Lower leg skin (tissue), 4 donors: ENCODE measurements at places on chromosomes 6 and 20.
A peak's percentile ranks its signal among the peaks of the same experiment; 100 is the strongest.

- DNase-seq, result peak; percentile 29
These were observed 654 bp downstream of the FAM8A1 start for GRCh38 chr6:17600527-17601385.

- no peak for DNase-seq
These were observed 101.5 kb downstream of the TMEM242 start for GRCh38 chr6:157221817-157222175.

DNA sequence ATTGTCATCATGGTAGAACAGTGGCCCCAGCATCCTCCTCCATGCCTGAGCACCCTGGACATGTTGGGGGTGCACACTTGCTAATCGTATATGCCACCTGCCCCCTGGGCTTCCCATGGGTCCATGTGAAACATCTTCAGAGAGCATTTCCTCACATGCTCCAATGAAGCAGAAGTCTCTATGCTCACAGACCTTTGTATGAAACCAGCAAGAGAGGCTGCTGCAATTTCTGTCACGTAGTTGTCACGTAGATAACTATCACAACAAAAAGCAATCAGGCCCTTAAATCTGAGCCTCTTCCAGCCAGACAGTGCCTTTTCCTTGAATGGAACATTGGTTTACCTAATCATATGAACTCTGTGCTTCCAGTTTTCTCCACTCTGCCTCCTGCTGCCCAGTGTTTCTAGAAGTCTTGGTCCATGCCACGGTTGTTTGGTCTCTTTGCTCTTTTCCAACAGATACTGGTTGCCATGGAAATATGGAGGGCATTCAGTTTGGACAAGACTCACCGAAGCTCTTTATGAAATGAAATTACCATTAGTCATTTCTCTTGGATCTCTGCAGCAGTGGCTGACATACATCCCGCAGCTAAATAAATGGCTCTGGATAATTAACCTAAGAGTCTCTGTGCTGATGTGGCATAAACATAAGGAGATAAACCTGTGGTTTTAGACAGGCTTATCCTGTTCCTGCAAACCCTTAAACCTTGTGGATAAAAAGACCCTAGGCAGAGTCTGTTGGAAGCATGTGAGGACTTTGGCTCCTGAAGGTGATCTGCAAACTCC, 172.8 kb upstream of the SYNDIG1 start:
- no peak for DNase-seq

GRCh38 chr20:15164726-15165125, 827.3 kb upstream of the FLRT3 start:
- no peak for DNase-seq

DNA sequence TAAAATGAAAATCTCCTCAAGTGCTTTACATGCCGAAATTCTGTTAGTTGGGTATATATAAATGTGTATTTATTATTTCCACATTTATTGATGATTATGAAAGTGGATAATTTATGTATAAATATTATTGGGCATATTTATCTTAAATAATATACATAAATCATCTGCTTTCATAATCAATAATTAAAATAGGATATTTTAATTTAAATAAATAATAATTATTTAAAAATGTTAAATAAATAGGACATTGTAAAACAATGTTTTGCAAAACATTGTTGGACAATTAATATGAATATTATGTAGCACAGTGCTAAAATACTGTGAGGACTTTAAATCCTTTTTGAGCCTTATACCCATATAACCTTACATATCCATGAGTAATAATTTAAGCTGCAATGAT, 786.5 kb upstream of the CITED2 start:
- DNase-seq, result no peak

DNA sequence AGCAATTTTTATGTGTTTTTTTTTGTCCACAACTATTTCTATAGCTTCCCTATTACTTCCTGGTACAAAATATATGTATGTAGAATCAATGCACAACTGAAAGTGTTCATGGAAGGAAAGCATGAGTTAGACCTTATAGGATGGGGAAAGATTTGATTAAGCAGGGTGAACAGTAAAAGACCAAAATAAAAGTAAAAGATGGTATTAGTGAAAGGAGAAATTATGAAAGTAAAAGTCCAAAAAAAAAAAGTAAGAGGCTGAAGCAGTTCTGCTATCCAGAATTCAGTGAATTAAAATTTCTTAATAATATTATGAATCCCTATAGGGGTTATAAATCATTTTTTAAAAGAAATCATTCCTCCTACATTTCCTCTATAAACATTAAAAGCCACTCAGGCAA, 114.3 kb downstream of the EPHA7 start:
- no peak for DNase-seq

GRCh38 chr6:54214286-54214685, 94.0 kb upstream of the TINAG start:
- DNase-seq, result no peak

- DNase-seq, result no peak
These were observed 904 bp downstream of the B3GALT4 start for GRCh38 chr6:33277663-33278391.

DNA sequence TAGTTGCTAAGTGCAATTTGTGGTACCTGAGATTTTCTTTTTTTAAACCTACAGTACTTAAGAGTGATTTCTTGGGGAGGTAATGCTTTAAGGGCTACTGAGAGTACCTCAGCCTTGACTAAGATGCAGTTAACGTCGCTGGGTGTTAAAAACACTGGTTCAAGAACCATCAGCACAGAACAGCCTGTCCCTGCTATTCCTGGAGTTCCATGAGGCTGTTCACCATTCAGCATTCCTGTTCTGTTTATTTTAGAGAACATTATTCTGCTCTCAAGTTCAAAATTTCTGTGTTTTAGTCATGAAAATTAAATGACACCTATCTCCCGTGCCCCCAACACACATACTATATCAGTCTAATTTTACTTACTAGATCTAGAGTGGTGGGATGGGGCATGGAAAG, 1.7 kb upstream of the PRELID3B start:
- DNase-seq, result no peak

DNA sequence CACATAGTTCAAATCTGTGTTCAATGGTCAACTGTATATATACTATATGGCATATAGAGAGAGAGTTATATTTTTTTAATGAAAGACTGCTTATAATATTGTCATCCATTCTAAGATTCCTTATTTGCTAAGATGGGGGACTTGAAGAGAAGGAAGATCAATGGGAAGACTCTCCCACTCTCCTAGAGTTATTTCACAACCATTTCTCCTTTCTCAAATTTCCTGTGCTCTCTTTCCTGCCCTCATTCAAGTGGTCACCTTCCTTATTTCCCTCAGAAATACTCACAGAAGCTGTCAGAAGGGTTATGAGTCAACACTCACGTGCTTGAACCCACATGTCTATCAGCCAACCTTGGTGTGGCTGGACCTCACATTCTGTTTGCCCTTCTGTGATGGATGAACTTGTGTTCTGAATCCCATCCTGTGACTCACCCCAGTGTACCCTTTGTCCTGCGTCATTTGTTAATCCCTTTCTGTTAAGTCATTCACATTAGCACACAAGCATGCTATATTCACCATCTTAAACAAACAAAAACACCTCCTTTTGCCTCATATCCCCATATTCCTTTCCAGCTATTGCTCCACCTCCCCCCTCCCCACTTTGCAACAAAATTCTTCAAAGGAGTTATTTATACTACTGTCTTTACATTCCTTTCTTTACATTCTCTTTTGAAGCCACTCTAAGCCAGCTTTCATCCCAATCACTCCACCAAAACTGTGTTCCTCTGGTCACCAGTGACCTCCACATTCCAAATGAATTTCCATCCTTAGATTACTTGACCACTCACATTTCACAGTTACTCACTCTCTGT, 279.3 kb upstream of the TCF21 start:
- DNase-seq, result no peak

GRCh38 chr6:108113557-108114519, 39.3 kb upstream of the OSTM1 start:
- DNase-seq, result no peak

DNA sequence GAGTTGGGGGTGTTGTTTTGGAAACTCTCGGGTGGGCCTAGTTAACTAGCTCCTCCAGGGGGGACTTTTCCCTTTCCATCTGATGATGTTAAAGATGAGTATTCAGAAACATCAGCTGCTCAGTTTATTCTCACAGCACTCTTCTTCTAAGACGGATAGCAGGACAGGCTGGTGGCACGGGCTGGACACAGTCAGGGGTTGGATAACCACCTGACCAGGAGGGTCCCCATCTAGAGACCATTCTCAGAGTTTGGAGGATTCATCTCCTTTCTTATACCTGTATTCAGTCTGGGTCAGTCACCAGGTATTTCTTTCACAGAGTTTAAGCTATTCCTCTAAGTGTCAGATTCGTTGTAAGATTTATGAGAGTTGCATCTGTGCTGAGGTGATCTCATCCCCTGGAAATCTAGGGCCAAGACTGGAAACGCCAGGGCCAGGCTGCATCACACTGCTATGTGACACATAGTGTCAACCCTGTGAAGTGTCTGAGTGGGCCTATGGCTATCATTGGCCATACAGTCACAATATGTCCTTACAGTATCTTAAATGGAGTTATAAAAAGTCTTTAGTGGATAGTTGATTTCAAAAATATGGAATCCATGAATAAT, 111.7 kb downstream of the FAM50B start:
- no peak for DNase-seq
